Activated T-helper 1 cell treated with anti-CD3 and anti-CD28 coated beads, Interleukin-2, amount 50 U/mL, for 16 hours (primary cell): ENCODE measurements at places on chromosomes 1 and 21.

- no peak for DNase-seq
Measured at GRCh38 chr1:204410688-204411450, 748 bp downstream of the PPP1R15B start.

DNA sequence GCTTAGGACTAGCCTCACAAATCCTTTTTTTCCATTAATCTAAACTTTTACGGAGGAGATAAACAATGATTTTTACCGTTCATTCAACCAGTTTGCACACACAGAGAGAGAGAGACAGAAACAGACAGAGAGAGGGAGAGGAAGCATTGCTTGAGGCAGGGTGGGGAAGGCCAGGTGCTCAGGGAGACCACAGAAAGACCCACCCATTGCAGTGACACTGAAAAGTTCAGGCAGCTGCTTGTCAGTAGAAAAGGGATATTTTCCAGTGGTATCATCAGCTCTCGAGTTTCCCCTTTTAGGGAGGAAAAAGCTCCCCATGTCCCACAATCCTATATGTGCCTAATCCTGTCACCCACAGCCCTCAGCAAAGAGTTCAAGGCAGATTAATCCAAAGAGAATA is 27.2 kb downstream of the TCP10L start:
- no peak for DNase-seq

DNA sequence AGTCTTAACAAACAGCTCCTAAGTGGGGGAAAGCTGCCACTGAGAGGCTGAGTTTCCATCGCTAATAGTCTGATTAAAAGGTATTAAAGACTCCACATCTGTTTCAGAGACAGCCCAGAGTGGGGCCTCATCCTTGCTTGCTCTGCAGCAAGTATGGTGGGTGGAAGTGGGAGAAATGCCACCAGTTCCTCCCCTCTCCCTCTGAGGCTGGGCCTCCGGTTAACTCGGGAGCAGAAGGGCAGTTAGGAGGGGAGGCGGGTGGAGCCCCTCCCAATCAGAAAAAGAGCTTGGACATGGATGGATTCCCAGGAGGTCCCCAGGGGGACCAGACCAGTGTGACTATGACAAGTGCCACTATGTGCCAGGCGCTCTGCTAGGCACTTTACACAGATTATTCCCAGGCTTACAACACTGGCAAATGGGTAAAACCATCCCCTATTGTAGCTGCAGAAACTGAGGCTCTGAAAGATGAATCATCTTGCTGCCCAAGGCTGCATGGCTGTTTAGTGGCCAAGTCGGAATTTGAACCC is 11.4 kb upstream of the ASCL5 start:
- DNase-seq: no peak

- no peak for DNase-seq
Measured at GRCh38 chr1:204463125-204464060, 31.2 kb downstream of the PIK3C2B start.

- no peak for DNase-seq
Measured at GRCh38 chr1:29504196-29504595, 267.9 kb downstream of the PTPRU start.

DNA sequence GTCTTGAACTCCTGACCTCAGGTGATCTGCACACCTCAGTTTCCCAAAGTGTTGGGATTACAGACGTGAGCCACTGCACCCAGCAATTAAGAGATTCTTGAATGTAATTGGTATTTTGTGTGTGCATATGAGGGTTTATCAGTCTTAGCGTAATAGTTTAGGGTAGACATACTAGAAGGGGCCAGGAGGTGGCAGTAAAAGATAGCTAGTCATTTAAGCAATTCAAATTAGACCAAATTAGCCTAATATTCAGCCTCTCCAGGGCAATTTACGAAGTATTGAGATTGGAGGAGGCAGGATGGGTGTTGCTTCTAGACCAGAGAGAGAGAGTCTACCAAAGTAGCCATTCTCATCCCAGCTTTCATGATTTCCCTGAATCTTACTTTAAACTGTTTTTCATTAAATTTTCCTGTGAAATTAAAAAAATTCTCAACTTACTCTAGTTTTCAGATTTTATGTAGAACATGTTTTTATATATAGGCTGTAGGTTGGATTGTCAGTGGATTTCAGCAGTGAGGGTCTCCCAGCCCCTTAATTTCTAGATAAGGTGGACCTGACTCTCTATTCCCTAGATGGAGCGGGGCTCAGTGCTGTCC is 119.7 kb downstream of the HHAT start:
- DNase-seq: no peak

- DNase-seq: no peak
Measured at GRCh38 chr1:175632667-175633066, 110.7 kb downstream of the TNR start.

DNA sequence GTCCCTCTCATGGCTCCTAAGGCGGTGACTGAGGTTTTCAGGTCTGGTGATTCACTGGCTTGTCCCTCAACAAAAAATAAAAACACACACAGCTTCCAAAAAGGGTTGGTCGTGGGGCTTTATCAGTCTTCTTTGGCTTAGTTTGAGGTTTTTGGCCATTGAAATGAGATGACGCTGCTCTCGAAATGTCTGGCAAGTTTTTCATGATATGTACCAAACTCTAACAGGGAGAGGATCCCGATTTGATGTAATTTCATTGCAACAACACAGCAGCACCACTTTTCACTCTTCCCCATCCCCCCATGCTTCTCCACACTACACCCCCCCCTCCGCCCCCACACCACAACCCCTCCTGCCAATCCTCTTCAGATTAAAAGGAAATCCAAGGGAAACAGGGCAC is 187.1 kb upstream of the NFIA start:
- no peak for DNase-seq

DNA sequence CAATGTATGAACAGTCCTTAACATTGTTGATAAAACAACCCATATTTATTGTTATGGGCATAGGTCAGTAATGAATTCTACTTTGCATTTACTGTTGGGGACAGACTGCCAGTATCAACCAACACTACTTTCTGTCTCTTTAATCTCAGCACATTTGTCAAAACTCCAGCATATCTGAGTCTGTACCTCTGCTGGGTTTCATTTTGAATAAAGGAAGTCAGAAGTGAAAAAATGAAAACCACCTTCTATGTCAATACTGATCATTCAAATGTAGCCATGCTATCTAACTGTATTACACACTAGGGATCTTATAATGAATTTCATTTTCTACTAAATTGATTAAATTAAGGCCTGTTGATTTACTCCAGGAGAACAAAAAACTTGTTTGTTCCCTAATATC is 24.2 kb upstream of the CXADR start:
- DNase-seq: no peak

GRCh38 chr21:45090966-45091365 is 16.6 kb downstream of the ADARB1 start:
- no peak for DNase-seq

DNA sequence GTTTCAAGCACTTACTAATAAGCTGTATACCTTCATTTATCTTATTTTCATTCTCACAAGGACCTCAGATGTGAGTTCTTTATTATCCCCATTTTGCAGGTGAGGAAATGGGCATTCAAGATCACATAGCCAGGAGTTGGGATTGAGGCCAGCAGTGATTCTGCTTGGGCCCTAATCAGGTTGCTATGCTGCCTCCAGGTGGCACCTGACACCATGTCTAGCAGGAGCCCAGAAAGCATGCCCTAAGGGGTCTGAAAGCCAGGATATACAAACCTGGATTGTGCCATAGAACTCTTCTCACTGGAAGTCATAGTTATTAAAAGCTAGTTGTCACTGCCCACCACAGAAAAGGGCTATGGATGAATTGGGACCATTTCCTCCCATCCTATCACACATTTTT is 61.1 kb downstream of the FYB2 start:
- no peak for DNase-seq

DNA sequence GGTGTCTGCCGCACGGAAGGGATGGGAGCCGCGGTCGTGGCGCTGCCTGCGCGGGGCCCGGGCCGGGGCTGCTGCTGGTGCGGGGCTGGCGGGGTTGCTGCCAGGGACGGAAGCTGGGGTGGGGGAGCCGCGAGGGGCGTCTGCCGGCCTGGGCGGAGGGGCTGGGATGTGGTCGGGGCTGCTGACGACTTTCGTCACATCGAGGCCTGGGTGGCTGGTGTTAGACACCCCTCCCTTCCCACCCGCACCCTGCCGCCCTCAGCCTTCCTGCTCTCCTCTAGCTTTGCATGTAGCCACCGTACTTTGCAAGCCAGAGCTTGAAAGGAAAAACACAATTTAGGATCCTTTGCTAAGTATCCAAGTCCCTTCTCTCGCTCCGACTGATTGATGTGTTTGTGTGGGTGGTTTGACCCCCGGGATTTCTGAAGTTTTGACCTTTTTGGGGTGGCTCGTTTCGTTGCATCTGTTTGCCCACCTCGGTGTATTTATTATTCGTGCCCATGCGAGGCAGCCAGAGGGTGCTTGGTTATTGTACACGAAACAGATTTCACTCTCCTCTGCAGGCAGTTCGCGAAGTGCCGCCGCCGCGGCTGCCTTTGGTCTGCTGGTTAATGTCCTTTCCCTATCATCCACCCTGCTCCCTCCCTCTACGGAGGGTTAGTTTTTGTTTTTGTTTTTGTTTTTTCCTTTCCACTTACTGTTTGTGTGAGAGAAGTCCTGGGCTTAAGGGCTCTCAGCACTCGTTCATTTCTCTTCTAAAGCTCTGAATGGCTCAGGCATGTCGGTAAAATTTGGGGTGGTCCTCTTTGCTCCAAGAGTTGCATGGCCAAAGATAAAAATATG is 868 bp downstream of the C1orf21 start:
- DNase-seq: peak; percentile 11

GRCh38 chr1:189237008-189237407 is 1240.7 kb downstream of the BRINP3 start:
- DNase-seq: no peak

- DNase-seq: no peak
Measured at GRCh38 chr1:213977909-213978308, 9.9 kb upstream of the PROX1 start.

GRCh38 chr1:41811051-41811795 is 107.5 kb downstream of the HIVEP3 start:
- DNase-seq: no peak
